ENCODE measurements at places on chromosomes 4 and X.

DNA sequence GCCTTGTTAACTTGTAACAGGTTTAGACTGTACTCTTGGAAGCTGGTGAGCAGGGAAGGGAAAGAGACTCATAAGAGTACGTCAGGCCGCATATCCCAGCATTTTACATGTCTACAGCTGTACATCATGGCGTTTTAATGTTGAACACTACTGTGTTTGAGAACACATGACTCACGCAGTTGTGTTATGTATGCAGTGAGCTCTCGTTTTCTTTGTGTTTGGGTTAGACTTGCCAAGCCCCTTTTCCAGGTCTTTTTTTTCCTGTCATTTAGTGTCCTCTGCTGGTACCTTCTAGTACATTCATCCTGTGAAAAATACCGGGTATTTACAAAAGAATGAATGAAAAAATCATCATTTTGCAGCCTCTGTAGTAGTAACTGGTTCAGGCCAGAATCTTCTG lies 35.3 kb downstream of the SMS start:
- no peaks in the 10 kb centered on the region for H3K36me3 ChIP-seq
- no peaks in the 10 kb centered on the region for H3K4me1 ChIP-seq
- H3K4me3 ChIP-seq = no peak overlapping the region
- H3K27ac ChIP-seq = no peak overlapping the region
- H3K27me3 ChIP-seq = no peaks in the 10 kb centered on the region
- no peak for DNase-seq

GRCh38 chr4:133464311-133464710 lies 315.2 kb downstream of the PCDH10 start:
- DNase-seq = no peak
- no peak overlapping the region for H3K27ac ChIP-seq
- no peaks in the 10 kb centered on the region for H3K4me1 ChIP-seq

- H3K36me3 ChIP-seq = no peaks in the 10 kb centered on the region
- H3K4me3 ChIP-seq = no peak overlapping the region
- no peak overlapping the region for H3K27ac ChIP-seq
These were observed 5.7 kb downstream of the ARL13A start for GRCh38 chrX:100975212-100975611.

DNA sequence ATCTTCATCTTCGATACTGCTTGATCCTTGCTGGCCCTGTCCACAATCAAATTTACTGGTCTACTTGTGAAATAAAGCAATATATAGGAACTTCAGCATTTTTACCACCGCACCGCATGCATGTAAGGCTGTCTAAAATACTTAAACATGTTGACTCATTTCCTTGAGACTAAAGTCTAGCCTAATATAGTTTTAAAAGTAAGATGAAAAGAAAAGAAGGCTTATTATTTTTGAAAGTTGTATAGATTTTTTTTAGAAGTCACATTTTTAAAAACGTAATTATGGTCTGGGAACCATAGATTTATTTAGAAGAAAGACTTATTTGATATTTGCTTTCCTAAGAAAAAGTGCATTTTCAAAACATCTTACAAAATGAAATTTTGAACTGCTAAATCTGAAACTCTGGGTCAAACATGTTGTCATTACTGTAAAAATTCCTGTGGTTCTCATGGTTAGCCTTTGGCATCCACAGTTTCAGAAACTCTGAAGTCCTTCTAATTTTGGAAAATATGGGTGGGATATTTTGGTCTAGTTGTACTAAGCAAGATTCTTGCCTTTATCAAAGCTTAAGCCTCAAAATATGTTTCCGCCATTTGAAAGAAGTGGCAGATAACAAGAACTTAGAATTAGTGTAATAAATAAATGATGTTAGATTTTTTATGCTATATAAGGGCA lies 423.5 kb upstream of the CTSO start:
- no peaks in the 10 kb centered on the region for H3K27me3 ChIP-seq
- H3K27ac ChIP-seq = no peak overlapping the region
- H3K4me3 ChIP-seq = no peak overlapping the region
- no peak for DNase-seq
- H3K4me1 ChIP-seq = no peaks in the 10 kb centered on the region

DNA sequence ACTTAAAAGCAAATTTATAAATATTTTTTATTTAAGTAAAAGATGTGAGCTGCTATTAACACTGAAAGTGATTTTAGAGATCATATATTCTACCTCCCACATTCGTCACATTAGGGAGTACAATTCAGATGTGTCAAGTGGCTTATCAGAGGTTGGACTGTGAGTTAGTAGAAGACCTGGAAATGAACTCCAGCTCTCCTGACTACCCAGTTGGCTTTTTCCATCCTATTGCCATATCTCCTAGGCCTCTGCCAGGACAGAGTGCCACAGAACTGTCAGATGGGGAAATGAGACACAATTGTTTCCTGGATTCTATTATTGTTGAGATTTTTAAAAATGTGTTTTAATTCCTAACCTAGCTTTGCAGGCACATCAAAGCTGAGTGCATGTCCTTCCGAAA lies 634.1 kb upstream of the MAGEB2 start:
- H3K27ac ChIP-seq = no peak overlapping the region
- no peaks in the 10 kb centered on the region for H3K36me3 ChIP-seq

DNA sequence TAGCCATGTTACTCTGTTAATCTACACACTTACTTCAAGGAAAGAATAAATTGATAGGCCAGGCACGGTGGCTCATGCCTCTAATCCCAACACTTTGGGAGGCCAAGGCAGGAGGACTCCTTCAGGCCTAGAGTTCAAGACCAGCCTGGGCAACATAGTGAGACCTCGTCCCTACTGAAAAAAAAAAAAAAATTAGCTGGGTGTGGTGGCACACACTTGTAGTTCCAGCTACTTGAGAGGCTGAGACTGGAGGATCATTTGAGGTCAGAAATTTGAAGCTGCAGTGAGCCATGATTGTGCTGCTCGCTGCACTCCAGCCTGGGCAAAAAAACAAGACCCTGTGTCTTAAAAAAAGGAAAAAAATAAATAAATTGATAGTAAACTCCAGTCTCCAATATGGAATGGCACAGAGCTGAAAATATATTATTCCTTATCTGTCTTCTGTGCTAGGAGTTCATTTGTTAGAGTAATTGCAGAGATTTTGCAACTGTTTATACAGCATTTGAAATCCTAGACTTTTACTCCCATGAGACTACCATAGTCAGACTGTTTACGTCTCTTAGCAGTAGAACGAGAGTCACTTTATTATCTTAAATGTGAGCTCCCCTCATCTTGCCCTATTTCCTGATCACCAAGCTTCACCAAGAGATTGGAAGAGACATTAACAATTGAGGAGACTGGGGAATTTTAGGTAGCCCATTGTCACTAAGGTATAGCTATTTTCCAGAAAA lies 18.8 kb upstream of the TMEM131L start:
- H3K4me3 ChIP-seq = peak overlapping the region; percentile 13
- no peak overlapping the region for H3K27ac ChIP-seq
- no peaks in the 10 kb centered on the region for H3K4me1 ChIP-seq
- no peak for DNase-seq
- no peaks in the 10 kb centered on the region for H3K36me3 ChIP-seq

GRCh38 chr4:52079659-52080058 lies 28.6 kb downstream of the SPATA18 start:
- DNase-seq = no peak
- H3K27ac ChIP-seq = no peak overlapping the region
- H3K36me3 ChIP-seq = no peaks in the 10 kb centered on the region
- no peak overlapping the region for H3K4me3 ChIP-seq
- no peaks in the 10 kb centered on the region for H3K27me3 ChIP-seq

DNA sequence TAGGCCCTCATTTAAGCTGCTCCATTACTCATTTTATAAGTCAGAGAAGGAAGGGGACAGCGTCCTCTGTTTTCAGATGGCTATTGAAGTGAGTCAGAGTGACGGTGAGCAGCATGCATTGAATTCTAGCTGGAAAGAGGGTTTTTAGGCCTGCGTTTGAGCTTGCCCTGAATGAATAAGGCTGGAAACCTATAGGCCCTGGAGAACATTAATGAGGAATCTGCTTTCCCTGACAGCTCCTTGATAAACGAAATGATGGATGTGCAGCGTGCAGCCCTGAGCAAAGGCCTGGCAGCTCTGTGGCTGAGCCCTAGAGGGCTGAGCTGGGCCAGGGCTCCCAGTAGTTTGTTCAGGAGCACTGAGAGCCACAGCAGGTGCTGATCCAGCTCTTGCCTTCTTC lies 33.4 kb downstream of the TBL1X start:
- no peaks in the 10 kb centered on the region for H3K27me3 ChIP-seq
- H3K4me3 ChIP-seq = no peak overlapping the region
- no peaks in the 10 kb centered on the region for H3K4me1 ChIP-seq
- H3K36me3 ChIP-seq = peaks cover 12% of the 10 kb centered on the region

DNA sequence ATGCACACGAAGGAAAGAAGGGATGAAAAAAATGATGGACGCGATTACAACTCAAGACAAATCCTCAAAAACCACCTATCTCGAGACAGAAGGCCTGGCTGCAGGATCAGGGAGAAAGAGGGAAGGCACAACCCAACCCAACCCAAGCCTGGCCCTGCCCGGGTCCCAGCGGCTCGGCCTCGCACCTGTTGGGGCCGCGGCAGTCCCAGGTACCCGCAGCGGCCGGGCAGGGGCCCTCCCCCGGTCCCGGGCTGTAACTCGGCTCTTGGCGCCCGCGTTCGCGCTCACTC lies 464 bp downstream of the RASGEF1B start:
- DNase-seq = no peak
- peak overlapping the region; percentile 88 for H3K4me3 ChIP-seq
- H3K27ac ChIP-seq = peak overlapping the region; percentile 82
- no peaks in the 10 kb centered on the region for H3K36me3 ChIP-seq
- H3K4me1 ChIP-seq = peaks cover 30% of the 10 kb centered on the region

GRCh38 chr4:41044165-41044564 lies 170.2 kb downstream of the APBB2 start:
- no peak overlapping the region for H3K27ac ChIP-seq
- DNase-seq = no peak
- H3K4me3 ChIP-seq = no peak overlapping the region
- no peaks in the 10 kb centered on the region for H3K36me3 ChIP-seq

- H3K27me3 ChIP-seq = no peaks in the 10 kb centered on the region
- no peak overlapping the region for H3K4me3 ChIP-seq
- H3K27ac ChIP-seq = no peak overlapping the region
- no peak for DNase-seq
These were observed 417.1 kb upstream of the MAGEB16 start for GRCh38 chrX:35380808-35381700.

GRCh38 chr4:174119051-174119450 lies 164.4 kb downstream of the FBXO8 start:
- H3K36me3 ChIP-seq = no peaks in the 10 kb centered on the region
- no peak for DNase-seq
- H3K4me1 ChIP-seq = no peaks in the 10 kb centered on the region
- H3K4me3 ChIP-seq = no peak overlapping the region
- H3K27me3 ChIP-seq = no peaks in the 10 kb centered on the region

DNA sequence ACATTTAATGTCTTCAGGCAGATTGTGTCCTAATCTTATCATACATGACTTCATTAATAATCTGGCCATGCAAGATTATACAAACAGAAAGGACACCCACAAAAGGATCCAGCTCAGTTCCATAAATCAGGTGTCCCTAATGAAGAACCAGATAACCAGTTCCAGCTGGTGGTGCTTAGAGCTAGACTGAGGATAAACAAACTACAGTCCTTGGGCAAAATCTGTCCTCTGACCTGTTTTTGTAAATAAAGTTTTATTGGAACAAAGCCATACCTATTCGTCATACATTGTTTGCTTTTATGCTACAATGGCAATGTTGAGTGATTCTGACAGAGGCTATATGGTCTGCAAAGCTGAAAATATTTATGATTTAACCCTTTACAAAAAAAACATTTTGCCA lies 199.5 kb downstream of the MID1IP1 start:
- no peak overlapping the region for H3K27ac ChIP-seq
- DNase-seq = no peak
- H3K27me3 ChIP-seq = no peaks in the 10 kb centered on the region
- H3K4me1 ChIP-seq = no peaks in the 10 kb centered on the region

Data from heart right ventricle (tissue), 16 donors.